A172 (cell line): ENCODE measurements at places on chromosomes 11 and 22. TPM values are rescaled to one million over a fixed set of nuclear protein-coding genes. Genes with fewer than 3 reads are reported as not detected.

GRCh38 chr22:46460857-46461256, 76.6 kb downstream of the CELSR1 start:
- no peak for DNase-seq

DNA sequence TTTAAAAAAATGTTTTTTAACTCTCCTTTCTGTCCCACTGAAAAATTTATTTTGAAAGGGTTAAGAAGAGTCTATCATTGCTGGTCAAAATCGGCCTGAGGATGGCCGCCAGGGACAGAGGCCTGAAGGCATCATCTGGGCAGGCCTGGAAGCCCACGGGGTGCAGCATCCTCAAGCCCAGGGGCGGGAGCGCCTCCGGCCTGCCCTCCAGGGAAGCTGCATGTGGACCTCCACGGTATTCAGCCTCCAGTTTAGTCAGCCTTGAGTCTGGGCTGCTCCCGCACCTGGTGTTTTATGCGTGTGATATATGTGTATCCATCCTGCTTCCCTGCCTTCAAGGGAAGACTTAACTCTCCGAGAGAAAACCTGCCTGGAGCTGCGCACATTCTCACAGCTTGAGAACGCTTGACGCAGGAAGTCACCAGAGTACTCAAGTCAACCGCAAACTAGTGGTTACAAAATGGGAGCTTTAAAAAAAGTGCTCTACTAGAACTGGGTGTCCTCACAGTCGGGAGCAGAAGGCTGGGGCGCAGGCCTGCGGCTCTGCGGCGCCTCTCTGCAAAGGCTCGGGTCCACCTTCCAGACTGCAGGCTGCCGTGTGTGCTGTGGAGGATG, 13.6 kb upstream of the BID start:
- no peak for DNase-seq

- DNase-seq, result no peak
Observed at GRCh38 chr22:20216863-20217499, 51.1 kb downstream of the RTN4R start.

DNA sequence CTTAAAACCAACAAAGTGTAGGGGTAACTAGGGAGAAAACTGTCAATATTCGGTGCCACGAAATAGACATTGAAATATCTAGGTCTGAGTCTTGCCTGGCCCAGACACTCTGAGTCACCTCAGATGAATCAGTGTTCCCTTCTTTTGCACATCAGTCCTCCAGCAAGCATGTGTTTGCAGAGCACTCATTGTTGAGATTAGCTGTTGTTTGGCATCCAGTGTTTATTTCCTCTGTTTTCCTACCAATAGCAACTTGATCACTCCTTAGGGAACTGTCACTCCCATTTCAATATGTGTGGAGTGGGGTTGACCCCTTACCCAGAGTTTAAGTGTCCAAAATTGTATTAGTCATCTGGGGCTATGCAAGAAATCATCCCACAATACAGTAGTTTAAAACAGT, 4.7 kb upstream of the ASCC2 start:
- DNase-seq, result peak; percentile 51

DNA sequence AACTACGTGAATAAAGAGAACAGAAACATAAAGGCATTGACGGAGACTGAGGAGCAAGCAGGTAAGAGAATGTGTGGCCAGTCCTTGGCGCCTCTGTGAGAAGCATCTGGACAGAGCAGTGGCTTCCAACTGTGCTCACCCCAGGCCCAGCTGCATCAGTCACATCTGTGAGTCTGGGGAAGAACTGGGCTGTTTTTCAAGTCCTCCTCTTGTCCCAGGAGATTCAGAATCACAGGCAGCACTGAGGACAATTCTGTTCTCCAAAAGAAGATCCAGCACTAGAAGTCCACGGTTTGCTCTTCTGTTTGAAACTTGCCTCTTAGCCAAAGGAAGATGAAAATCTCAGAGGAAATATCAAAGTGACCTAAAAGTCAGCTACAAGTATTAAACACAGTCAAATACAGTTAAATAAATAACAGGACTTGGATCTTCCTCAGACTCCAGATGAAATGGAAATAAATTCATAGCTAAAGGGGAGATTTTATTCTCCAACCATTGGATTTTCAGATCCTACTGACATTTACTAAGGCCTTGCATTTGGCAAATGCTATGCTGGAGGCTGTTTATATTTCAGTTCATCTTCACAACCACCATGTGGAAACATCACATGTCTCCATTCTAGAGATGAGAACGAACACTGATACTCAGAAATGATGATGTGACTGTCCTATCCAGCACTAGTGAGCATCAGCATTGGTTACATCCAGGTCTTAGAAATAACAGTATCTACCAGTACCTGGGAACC, 14.1 kb downstream of the FAM181B start:
- no peak for DNase-seq

DNA sequence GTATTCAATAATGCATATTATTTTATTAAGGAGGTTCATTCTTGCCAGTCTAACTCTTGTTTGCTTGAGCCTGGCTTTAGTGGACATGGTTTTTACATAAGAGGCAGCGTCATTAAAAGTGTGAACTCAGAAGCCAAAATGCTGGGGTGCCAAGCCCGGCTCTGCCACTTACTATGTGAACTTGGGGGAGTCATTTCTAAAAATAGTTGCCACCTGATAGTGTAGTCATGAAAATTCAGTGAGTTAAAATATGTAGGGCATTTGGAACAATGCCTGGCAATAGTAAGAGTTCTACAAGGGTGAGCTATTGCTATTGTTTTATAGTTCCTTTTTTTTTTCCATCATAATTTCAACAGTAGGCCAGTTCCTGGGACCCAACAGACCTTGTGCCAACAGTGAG, 49.9 kb downstream of the TENM4 start:
- DNase-seq, result no peak

DNA sequence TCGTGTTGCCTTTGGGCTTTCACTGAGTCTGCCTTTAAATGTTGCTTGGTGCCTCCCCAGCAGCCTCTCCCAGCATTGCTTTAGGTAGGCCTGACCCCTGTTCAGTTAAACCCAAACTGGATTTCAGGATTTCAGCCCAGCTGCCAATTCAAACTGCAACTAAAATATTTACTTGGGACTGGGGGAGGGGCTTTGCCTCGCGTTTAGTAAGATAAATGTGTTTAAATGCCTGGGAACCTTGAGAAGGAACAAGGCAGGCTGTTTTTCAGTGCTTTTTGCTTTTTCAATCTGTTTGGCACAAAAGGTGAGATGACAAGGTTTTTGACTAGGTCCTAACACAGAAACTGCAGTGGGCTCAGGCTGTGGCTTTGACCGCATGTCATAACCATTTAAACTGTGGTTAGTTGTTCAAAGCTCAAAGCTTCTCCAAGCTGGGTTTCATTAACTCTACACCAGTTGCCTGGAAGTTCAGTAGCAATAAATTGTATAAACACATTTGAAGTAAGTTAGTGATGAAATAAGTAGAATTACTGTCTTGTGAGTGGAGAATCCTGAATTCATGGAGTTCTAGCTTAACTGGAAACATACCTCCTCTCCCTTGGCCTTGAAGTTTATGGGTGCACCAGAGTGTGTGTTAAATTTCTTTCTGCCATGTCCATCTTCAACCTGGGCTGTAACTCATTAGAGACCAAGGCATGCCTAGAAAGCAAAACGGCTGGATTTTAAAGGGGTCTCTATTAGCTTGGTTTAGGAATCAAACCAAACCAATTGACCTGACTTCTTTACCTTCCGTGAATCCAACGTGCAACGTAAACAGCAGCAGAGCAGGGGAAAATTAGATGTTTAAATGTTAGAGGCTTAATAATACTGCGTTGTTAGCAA, 3.6 kb downstream of the PKNOX2 start:
- DNase-seq, result no peak

The API5 gene
- total RNA-seq, result 161 and 204 TPM in 2 replicates

The OR5A1 gene
- total RNA-seq, result not detected in 2 replicates

The F2 gene
- total RNA-seq, result not detected in 2 replicates

The CBX7 gene
- 0.74 and 3.3 TPM in 2 replicates for total RNA-seq

The CCDC34 gene
- total RNA-seq, result 35.8 and 44.8 TPM in 2 replicates

The SLC22A8 gene
- total RNA-seq, result not detected in 2 replicates
